ENCODE measurements at places on chromosomes 12 and 14.

GRCh38 chr12:88836156-88836555 is 255.9 kb upstream of the KITLG start:
- no peak for DNase-seq

DNA sequence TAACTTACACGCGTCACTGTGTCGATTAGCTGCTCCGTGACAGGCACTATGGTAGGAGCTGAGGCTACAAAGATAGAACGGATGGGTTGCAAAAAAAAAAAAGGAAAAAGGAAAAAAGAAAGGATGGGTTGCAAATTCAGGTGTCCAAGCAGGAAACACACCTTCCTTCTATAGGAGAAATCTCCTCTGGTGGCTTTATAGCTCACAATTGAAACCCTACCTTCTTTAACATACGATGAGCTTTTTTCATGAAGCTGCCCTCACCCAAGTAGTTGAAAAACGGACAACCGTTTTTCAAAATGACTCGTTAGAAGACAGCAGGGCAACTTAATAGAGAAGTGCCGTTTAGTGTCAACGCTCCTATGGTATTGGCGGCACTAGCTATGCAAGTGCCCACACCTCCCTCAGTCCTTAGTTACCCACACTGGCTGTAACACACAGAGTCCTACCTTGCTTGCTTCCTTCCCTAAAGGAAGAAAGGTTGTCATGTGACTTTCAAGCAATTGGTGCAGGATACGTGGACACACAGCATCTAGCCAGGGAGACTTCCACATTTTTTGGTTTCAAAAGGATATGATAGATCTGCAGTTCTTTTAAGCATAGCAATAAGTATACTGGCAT is 682 bp upstream of the TRIP11 start:
- no peak for DNase-seq

GRCh38 chr12:111991535-111991934 is 21.4 kb downstream of the TMEM116 start:
- DNase-seq: no peak

DNA sequence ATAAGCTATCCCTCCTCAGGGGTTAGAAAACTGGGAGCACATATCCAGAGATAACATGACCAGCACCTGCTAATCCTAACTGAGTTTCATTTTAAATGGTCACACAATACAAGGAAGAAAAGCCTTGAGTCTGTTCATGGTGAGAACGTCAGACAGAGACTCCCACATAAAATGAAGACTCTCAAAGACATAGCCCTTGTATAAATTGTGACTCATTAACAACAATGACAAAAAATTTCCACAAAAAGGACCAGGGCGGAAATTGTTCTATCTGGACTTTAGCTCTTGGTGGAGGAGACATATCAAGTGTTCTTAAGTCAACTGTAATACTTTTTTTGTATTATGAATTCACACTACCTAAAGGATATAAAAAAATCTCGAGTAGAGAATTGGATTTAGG is 313.7 kb upstream of the DCN start:
- DNase-seq: no peak

GRCh38 chr14:58332561-58332960 is 34.2 kb downstream of the ARID4A start:
- no peak for DNase-seq

DNA sequence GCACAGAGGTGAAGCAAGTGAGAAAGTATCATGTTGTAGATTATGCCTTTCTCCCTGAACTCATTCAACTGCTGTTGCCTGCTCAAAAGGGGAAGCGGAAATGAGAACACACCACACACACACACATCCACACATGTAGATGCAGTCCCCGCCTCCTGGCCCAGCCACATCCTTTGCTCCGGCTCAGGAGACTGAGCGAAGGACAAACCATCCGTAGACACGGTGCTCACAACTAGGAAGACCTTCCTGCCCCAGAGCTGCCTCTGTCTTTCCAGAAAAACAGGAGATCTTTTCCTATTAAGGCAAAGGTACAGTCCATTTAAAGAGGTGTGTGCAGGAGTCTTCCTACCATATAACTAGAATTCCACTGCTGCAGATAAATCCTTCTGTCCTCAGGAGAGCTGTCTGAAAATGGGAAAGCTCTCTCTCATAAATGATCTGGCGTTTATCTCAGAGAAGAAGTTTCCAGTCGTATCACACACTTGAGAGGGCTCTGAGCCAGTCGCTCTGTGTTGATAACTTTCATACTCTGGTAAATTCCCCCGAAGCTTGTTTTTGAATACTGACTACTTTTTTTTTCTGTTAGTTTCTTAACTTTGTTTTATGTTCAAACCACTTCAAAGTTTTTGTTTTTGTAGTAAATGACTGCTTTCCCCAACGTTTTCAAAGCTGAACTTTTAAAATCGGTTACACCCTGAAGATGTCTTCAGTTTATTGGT is at the start of gene TESPA1:
Gene TESPA1 (minus strand): TSS at position 105 of the 719 bp plus-strand sequence. CDS start 10,200 bp downstream, outside the sequence.
- DNase-seq: no peak

GRCh38 chr12:45509187-45509586 is 220.3 kb upstream of the ARID2 start:
- DNase-seq: no peak

- DNase-seq: no peak
These were observed 48.7 kb upstream of the NAV3 start for GRCh38 chr12:77782034-77782433.

DNA sequence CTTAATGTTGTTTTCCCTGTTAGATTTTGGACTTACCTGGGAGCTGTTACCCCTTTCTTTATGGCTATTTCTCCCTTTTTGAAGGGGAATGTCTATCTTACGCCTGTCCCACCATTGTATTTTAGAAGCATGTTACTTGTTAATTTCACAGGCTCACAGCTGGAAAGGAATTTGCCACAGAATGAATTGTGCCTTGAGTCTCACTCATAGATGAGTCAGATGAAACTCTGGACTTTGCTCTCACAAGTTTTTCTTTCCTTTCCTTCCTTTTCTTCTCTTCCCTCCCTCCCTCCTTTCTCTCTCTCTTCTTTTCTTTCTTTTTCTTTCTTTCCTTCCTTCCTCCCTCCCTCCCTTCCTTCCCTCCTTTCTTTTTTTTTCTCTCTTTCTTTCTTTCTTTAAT is 9.3 kb upstream of the ATF7IP start:
- DNase-seq: no peak

- no peak for DNase-seq
These were observed 165.6 kb downstream of the PRKCH start for GRCh38 chr14:61486930-61487495.

DNA sequence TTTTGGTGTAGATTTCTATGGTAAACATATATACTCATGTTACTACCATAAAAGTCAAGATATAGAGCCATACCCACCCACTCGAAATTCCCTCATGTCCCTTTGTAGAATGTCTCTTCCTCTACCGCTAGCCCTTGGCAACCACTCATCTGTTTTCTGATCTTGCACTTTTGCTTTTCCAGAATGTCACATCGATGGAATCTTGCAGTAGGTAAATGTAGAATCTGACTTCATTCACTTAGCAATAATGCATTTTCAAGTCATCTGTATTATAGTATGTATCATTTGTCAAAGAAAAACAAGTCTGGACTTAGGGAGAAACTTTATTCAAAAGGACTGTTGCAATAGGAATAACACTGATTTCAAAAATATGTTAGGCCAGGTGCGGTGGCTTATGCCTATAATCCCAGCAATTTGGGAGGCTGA is 19.3 kb upstream of the CLEC2D start:
- no peak for DNase-seq

GRCh38 chr14:74981833-74982232 is 20.9 kb upstream of the EIF2B2 start:
- no peak for DNase-seq

GRCh38 chr14:28130610-28131284 is 635.8 kb upstream of the FOXG1 start:
- DNase-seq: no peak

- no peak for DNase-seq
These were observed 8.1 kb downstream of the TMEM260 start for GRCh38 chr14:56587701-56588100.

DNA sequence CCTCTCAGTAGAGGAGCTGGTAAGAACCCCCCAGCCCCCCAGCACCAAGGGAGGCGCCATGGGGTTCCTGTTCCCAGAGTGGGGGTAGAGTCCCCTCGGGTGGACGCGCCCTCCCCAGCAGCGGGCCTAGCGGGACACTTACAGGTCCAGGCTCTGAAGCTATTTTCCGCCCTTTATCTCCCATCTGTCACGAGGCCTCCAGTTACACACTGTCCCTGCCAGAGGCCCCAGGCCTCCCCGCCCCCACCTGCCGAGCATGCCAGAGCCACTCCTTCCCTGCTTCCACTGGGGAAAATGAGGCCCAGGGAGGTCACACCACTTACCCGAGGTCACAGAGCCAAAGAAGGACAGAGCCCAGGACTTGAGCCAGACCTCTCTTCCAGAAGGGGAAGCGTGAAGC is 3.1 kb downstream of the C14orf180 start:
- no peak for DNase-seq
